ENCODE measurements at places on chromosomes 3 and 15. TPM values are rescaled to one million over a fixed set of nuclear protein-coding genes. Genes with fewer than 3 reads are reported as not detected.

TMEM212 gene
- not detected for total RNA-seq

PIERCE2 gene
- 3.1 TPM for total RNA-seq

IL16 gene
- total RNA-seq, result 85.1 TPM

ACAN gene
- total RNA-seq, result not detected

TYRO3 gene
- total RNA-seq, result 0.48 TPM

CAMK2N2 gene
- not detected for total RNA-seq

RYR3 gene
- total RNA-seq, result 0.33 TPM

TNNC1 gene
- 5.0 TPM for total RNA-seq

CCRL2 gene
- total RNA-seq, result 2.2 TPM

SHC4 gene
- total RNA-seq, result 0.33 TPM

BLM gene
- total RNA-seq, result 55.4 TPM

HCLS1 gene
- total RNA-seq, result 241 TPM

PLA2G4F gene
- not detected for total RNA-seq

MORC1 gene
- not detected for total RNA-seq

GPR27 gene
- not detected for total RNA-seq

P2RY13 gene
- not detected for total RNA-seq

CHAC1 gene
- 35.3 TPM for total RNA-seq

IQCF2 gene
- total RNA-seq, result not detected

FAM107A gene
- total RNA-seq, result not detected

ST3GAL6 gene
- total RNA-seq, result 0.25 TPM

HOMER2 gene
- total RNA-seq, result 6.3 TPM

CYP11A1 gene
- total RNA-seq, result not detected

BNC1 gene
- not detected for total RNA-seq

TOP2B gene
- total RNA-seq, result 264 TPM

CELSR3 gene
- total RNA-seq, result 8.4 TPM

ZBTB47 gene
- total RNA-seq, result not detected

HYPK gene
- total RNA-seq, result 53.6 TPM

SI gene
- total RNA-seq, result not detected

DTWD1 gene
- 19.2 TPM for total RNA-seq

CD86 gene
- total RNA-seq, result 18.9 TPM

POLR2H gene
- total RNA-seq, result 73.0 TPM

CLN6 gene
- 101 TPM for total RNA-seq

NPRL2 gene
- 27.9 TPM for total RNA-seq

ANAPC13 gene
- total RNA-seq, result 50.6 TPM

TJP1 gene
- total RNA-seq, result 0.32 TPM

IGDCC3 gene
- not detected for total RNA-seq

SMCO1 gene
- total RNA-seq, result not detected

XYLB gene
- 5.3 TPM for total RNA-seq

DNAH12 gene
- not detected for total RNA-seq

SPATA12 gene
- 0.13 TPM for total RNA-seq

ZNF860 gene
- 22.2 TPM for total RNA-seq

ANKUB1 gene
- total RNA-seq, result not detected

LTF gene
- total RNA-seq, result not detected

C3orf22 gene
- total RNA-seq, result not detected

SPRED1 gene
- 21.1 TPM for total RNA-seq

PRSS50 gene
- not detected for total RNA-seq

TMEM266 gene
- total RNA-seq, result not detected

SPINK8 gene
- total RNA-seq, result not detected

LTK gene
- total RNA-seq, result 0.11 TPM
